Transverse colon (tissue), 4 donors: ENCODE measurements at places on chromosomes 5 and 9. TPM values are rescaled to one million over a fixed set of nuclear protein-coding genes. Genes with fewer than 3 reads are reported as not detected.

GRCh38 chr5:175847061-175847460, 24.3 kb upstream of the CPLX2 start:
- no peak for DNase-seq

DNA sequence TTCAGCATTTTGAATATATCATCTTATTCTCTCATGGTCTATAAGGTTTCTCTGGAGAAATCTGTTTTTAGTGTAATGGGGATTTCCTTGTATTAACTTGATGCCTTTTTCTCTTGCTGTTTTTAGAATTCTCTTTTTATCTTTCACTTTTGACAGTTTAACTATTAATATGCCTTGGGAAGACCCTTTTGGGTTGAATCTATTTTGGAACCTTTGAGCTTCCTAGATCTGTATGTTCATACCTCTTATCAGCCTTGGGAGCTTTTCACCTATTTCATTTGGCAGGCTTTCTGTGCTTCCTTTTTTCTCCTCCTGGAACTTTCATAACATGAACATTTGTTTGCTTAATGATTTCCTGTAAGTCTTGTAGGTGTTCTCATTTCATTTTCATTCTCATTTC, 22.2 kb downstream of the RCL1 start:
- DNase-seq, result no peak

DNA sequence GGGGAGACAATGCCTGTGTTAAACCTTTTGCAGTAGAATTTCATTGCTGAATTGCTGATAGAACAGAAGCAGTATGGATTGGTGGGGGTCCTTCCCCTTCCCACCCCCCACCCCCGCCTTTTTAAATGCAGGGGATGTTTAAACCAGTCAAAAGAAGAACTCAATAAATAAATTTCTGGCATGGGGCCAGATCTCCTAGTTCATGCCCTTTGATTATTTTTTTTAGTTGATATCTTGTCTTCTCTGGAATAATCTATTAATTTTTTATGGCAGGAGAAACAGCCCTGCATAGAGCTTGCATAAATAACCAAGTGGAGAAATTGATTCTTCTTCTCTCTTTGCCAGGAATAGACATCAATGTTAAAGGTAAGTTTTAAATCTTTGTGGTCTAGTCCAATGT, 72.8 kb downstream of the SLF1 start:
- no peak for DNase-seq

DNA sequence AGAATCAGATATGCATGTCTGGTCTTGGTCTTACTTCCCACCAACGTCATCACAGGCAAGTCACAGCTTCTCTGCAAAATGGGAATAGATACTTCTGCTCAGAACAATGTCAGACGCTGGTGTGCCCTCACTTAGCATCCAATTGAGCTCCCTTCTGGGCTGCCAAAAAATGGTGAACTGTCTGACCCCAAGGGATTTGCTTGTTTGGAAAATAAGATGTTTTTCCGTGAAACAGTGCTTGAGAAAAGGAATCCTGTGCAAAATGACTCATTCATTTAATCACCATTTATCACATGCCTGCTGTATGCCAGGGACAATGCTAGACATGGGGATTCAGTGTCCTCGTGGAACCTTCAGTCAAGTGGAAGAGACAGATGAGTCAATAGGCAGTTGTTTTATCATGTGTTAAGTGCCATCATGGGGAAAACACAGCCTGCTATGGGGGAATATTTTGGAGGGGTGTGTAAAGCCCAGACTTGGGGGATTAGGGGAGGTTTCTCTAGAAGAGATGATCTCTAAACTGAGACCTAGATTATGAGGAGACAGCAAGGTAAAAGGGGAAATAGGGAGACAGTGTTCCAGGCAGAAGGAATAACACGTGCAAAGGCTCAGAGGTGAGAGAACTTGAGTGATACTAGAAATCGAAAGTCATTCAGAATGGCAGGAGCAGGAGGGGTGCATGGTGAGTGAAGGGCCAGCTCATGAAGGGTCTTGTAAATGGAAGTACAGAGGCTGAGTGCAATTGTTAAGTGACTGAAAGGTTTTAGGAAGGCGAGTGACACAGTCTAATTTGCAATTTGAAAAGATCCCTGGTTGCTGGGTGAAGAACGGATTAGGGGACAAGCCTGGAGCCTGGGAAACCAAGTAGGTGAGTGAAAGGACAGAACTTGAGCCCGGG, 3.9 kb downstream of the NIPAL4 start:
- no peak for DNase-seq

DNA sequence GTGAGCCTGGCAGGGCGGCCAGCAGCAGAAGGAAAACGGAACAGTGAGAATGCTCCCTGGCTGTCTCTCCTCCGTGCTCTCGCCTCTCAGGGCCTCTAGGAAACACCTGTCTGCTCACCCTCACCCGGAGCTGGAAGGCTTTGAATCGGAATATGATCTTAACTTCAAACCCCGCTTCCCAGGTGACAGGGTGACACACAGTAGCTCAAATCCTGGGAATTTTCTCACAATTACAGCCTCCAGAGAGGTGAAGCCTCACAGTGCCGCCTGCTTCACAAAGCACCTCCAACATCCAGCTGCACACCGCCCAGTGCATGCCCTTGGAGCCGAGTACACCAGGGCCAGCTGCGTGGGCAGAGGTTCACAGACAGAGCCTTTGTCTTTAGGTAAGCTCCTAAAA, 12.5 kb downstream of the SEC16A start:
- no peak for DNase-seq

DNA sequence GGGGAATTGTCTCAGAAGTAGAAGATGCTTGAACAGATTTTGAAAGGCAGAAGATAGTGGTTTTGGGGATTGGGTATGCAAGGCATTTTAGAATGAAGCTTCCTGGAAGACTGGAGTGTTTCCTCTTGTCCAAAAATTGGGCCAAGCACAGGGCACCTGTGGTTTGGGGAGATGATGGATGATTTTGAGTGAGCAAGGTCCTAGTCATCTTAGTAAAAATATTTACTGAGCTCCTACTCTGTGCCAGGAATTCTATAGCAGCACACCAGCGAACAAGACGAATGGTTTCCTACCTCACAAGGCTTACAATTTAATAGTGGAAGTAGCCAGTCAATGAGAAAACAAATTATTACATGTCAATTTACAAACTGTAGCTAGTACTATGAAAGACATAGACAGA, 484.4 kb upstream of the KIF2A start:
- DNase-seq, result no peak

DNA sequence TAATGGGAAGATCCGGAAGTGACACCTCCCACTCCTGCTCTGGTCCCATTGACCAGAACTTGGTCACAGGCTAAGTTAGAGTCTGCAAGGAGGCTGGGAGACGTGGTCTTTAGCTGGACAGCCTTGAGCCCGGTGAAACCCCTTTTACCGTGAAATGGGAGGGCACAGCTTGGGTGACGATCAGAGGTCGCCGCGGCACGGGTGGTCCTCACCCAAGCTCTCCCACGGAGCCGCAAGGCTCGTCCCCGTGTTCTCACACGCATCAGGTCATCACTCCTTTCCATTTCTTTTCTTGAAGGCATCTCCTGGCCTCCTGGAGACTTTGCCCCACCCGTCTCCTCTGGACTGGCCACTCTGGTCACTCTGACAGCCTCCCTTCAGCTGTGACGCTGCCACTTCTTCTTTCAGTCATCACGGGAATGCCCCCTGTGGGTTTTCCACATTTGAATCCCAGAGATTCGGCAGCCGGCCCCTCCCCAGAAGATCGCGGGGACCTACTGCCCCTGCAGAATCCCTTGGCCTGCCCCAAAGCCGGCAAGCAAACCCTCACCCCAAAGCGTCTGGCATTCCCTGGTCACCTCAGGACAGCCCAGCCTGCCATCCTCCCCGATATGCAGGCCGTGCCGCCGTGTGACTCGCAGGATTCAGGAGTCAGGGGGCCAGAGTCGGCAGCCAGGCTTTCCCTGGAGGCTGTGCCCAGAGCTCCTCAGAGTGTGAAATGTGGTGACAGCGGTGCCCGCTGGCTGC, 18.9 kb upstream of the EGFL7 start:
- DNase-seq, result no peak

Gene PTPN3
- 15.1 TPM for total RNA-seq

Gene IFNA2
- not detected for total RNA-seq
